Pancreas (tissue), 10 donors: ENCODE measurements at places on chromosomes 3 and 15. TPM values are rescaled to one million over a fixed set of nuclear protein-coding genes. Genes with fewer than 3 reads are reported as not detected.

Gene MASP1
- total RNA-seq: 1.0 TPM

Gene GOLGA8S
- total RNA-seq: 0.37 TPM

DNA sequence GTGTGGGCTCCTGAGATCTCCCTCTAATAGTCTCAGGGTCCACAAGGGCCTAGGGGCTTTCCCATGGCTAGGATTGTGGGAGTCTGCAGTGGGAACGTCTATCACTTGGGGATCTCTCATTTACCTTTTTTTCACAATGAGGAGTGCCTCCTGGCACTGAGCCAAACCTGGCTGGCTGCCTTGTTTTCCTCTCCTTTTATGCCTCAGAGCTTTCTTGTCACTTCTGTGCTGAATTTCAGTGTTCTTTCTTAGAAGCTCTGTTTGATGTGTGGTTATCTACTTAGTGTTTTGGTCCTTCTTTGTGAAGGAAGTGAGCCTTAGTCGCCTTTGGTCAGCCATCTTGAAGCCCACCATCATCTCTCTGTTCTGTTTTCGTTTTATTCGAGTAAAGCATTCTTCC, 33.9 kb downstream of the DOCK3 start:
- DNase-seq: no peak

DNA sequence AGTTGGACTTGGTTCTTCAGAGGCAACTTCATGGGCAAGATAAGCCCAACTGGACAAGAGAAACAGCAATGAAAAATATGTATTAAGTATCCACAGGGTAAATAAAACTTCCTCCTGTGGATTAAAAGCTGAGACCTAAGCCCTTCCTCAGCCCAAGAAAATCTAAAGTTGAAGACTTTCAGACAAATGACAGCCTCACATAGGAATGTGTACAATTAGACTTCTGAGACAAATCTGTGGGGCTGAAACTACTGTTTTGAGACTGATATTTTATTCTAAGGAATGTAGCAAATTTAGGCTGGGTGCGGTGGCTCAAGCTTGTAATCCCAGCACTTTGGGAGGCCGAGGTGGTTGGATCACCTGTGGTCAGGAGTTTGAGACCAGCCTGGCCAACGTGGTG, 74.2 kb upstream of the IL12A start:
- DNase-seq: no peak

DNA sequence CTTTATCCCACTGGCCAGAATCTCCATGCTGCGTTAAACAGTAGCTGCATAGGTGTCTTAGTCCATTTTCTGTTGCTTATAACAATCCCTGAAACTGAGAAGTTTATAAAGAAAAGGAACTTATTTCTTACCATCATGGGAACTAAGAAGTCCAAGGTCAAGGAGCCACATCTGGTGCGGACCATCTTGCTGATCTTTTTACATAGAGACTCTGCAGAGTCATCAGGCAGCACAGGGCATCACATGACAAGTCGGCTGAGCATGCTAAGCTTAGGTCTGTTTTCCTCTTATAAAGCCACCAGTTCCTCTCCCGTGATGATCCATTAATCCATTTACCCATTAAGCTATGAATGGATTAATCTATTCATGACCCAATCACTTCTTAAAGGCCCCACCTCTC, 22.4 kb upstream of the FAM174B start:
- no peak for DNase-seq

DNA sequence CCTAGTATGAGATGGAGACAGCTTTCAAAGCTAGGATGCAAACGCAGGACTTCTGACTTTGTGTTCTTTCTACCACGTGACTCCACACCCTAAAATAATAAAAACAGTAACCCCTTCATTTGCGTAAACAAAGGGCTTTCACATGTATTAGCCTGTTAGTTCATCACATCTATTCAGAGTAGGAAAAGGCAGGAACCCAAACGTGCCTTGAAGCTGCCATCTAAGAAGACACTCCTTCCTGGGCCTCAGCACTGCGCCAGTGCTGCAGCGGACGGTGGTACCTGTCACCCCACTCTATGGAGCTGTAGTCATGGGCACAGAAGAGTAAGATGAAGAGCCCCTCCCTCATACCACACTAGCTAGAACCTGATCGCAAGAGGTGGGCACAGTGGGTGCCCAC, 34.3 kb downstream of the PLD1 start:
- DNase-seq: no peak

DNA sequence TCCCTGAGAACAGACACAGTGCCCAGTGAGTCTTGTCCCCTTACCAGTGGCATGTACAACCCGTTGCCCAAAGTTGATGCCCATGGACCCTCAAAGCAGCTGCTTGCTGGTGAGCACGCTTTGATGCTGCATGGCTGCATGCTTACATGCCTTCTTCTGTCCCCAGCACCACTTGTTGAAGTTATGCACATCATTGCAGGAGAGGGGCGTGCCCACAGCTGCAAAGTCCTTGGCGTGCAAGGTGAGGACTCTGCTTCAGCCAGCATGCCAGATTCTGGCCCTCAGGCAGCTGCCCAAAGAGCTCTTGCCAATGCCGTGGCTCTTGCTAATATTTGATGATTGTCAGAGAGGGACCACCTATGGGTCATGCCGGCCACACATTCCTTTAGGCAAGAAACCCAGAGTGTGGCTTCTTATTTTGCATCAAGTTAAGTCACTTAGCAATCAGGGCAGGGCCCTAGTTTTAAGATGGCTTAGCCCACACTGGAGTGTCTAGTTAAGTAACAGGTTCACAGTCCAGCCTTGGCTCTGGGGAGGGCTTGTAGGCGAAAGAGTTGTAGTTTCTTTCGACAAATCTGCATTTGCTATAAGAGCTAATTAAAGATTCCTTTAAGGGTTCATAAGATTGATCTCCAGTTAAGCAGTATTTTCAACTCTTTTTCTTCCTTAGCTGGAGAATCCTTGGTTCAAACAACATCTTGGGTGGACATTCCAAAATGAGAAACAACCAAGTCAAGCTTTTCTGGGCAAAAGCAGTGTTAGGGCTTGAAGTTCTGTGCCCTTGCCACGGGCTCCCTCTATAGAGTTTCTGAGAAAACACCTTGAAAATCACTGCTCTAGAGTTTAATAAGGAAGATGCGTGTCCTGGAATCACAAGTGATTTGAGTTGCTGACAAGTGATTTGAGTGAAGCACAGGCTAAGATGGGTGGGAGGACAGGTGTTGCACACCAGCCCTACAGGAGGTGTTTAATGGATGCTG, 128.6 kb downstream of the SLCO3A1 start:
- DNase-seq: no peak

Gene ISG20
- 3.0 TPM for total RNA-seq

Gene CCDC39
- total RNA-seq: not detected
